Neural crest cell (in vitro differentiated cells): ENCODE measurements at places on chromosomes 5 and 9. TPM values are rescaled to one million over a fixed set of nuclear protein-coding genes. Genes with fewer than 3 reads are reported as not detected.

Gene AMBP
- total RNA-seq = 0.40 TPM in 1 of 2 replicates, not detected in the other

Gene SV2C
- total RNA-seq = 0.33 and 0.66 TPM in 2 replicates

Gene PDLIM4
- total RNA-seq = 37.4 and 38.0 TPM in 2 replicates

Gene NR4A3
- 0.91 and 0.93 TPM in 2 replicates for total RNA-seq

Gene P4HA2
- 10.8 and 11.3 TPM in 2 replicates for total RNA-seq

DNA sequence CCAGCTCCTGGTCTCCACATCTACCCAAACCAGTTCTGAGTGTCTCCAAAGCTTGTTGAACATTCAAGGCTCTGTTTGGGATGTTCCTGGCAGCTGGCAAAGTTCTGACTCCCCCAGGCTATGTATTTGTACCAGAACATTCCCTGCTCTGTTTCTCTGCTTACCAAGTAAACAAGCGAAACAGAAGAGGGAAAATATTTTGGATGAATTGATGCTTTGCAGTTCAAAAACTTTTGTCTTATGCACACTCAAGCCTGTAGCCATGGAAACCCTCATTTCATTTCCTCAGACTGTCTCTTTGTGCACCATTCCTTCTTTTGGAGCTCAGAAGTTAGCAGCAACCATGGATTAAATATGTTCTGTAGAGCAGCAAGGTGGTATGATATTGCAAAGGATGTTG is 145.8 kb downstream of the ACTL7B start:
- DNase-seq = no peak
